Naive B cell (primary cell): ENCODE measurements at places on chromosomes 6 and 20. TPM values are rescaled to one million over a fixed set of nuclear protein-coding genes. Genes with fewer than 3 reads are reported as not detected.

DNA sequence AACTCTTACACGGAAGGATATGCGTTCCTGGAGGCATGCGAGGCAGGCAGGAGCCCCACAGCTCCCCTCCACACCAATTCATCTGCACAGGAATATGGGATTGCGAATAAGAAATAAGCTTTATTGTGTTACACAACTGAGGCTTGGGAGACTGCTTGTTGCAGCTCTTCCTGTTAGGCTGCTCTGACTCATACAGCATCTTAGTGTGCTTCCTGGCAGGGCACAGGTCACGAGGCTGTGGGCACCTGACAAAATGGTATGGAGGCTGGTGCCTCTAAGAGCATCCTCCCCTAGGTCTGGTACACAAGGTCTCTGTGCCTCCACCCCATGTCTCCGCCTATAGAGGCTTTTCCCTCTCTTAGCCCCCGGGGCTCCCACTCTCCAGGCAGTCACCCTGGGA is 6.8 kb downstream of the SLC22A3 start:
- H3K27me3 ChIP-seq, result peaks cover 23% of the 10 kb centered on the region
- no peak overlapping the region for H3K27ac ChIP-seq
- H3K36me3 ChIP-seq, result no peaks in the 10 kb centered on the region
- no peaks in the 10 kb centered on the region for H3K4me1 ChIP-seq
- no peak overlapping the region for H3K4me3 ChIP-seq

GRCh38 chr6:17015551-17016381 is 86.1 kb upstream of the STMND1 start:
- no peak overlapping the region for H3K27ac ChIP-seq
- no peaks in the 10 kb centered on the region for H3K36me3 ChIP-seq
- DNase-seq, result no peak
- H3K27me3 ChIP-seq, result peaks cover 31% of the 10 kb centered on the region
- H3K4me3 ChIP-seq, result peak overlapping the region; percentile 79
- peaks cover 5% of the 10 kb centered on the region for H3K4me1 ChIP-seq

- no peak overlapping the region for H3K27ac ChIP-seq
- no peak overlapping the region for H3K4me3 ChIP-seq
- no peaks in the 10 kb centered on the region for H3K36me3 ChIP-seq
- H3K27me3 ChIP-seq, result peaks cover 8% of the 10 kb centered on the region
- no peak for DNase-seq
- peaks cover 4% of the 10 kb centered on the region for H3K4me1 ChIP-seq
Measured at GRCh38 chr20:39825524-39825923, 863.4 kb downstream of the DHX35 start.

DNA sequence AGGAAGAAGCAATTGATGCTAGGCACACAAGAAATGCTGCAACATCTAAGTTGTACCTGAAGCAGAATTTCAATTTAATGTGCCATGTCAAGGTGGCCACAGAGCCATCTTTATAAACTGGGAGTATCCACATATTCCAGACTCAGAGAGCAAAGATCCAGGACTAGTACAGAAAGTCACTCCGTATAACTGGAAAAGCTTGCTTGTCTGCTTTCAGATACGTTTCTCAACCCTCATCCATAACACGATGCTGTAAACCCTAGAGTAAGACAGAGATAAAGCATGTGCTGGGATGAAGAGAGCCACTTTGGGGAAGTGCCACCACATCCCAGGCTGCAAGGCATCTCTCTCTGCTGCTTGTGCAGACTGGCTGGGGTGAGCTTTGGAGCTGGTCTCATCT is 134.7 kb downstream of the PACRG start:
- no peaks in the 10 kb centered on the region for H3K27me3 ChIP-seq
- no peak overlapping the region for H3K4me3 ChIP-seq
- no peak overlapping the region for H3K27ac ChIP-seq
- no peaks in the 10 kb centered on the region for H3K4me1 ChIP-seq

- no peaks in the 10 kb centered on the region for H3K27me3 ChIP-seq
- no peak overlapping the region for H3K27ac ChIP-seq
- no peak overlapping the region for H3K4me3 ChIP-seq
- H3K4me1 ChIP-seq, result peaks cover 4% of the 10 kb centered on the region
- H3K36me3 ChIP-seq, result no peaks in the 10 kb centered on the region
Measured at GRCh38 chr20:62193079-62194025, 10.5 kb downstream of the MTG2 start.

- no peak for DNase-seq
- H3K36me3 ChIP-seq, result peaks cover 18% of the 10 kb centered on the region
- H3K27ac ChIP-seq, result no peak overlapping the region
Measured at GRCh38 chr20:5910186-5910585, 40.1 kb downstream of the TRMT6 start.

DNA sequence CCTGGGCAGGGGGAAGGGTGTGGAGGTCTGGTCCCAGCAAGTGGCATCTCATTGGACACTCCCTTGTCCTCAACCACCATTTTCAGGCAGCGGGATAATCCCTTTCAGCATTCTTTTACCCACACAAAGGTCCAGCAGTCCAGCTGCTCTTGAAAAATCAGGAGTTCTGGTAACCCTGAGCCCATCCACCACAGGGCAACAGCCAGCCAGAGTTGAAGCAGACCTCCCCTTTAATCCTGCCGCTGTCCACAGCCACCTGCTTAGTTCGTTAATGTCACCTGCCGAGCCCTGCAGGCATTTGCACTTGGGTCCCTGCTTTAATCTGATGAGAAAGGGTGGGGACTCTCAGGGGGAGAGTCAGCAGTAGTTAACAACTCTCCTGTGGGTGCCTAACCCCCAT is 11.1 kb downstream of the TMEM74B start:
- peaks cover 17% of the 10 kb centered on the region for H3K36me3 ChIP-seq
- no peaks in the 10 kb centered on the region for H3K27me3 ChIP-seq
- H3K4me3 ChIP-seq, result no peak overlapping the region
- H3K4me1 ChIP-seq, result peaks cover 4% of the 10 kb centered on the region
- H3K27ac ChIP-seq, result no peak overlapping the region

DNA sequence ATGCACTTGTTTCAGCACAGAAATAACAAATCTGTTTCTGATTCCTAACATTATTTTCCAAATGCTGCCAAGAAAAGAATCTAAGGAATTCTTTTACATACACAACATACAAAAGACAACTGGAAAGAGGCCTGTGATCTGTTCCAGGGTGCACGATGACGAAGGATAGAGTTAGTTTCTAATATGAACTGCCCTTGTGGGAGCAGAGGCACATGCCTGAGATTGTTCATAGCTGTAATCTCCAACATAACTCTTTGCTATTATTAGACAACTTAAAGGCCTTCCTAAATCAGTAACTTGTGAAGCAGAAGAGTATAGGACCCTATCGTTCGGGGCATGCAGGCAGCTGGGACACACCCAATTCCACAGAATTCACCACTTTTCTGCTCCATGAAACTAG is 41.2 kb upstream of the NHSL1 start:
- H3K4me3 ChIP-seq, result no peak overlapping the region
- H3K4me1 ChIP-seq, result no peaks in the 10 kb centered on the region
- no peak overlapping the region for H3K27ac ChIP-seq
- peaks cover 2% of the 10 kb centered on the region for H3K27me3 ChIP-seq

GRCh38 chr6:13045676-13046075 is 282.7 kb downstream of the TBC1D7 start:
- H3K27ac ChIP-seq, result no peak overlapping the region
- no peak overlapping the region for H3K4me3 ChIP-seq
- H3K27me3 ChIP-seq, result no peaks in the 10 kb centered on the region
- H3K36me3 ChIP-seq, result no peaks in the 10 kb centered on the region
- H3K4me1 ChIP-seq, result no peaks in the 10 kb centered on the region

- peaks cover 41% of the 10 kb centered on the region for H3K36me3 ChIP-seq
- H3K4me3 ChIP-seq, result no peak overlapping the region
- H3K27me3 ChIP-seq, result no peaks in the 10 kb centered on the region
- H3K4me1 ChIP-seq, result peaks cover 73% of the 10 kb centered on the region
- H3K27ac ChIP-seq, result no peak overlapping the region
Measured at GRCh38 chr6:109469591-109470189, 13.3 kb downstream of the ZBTB24 start.

GRCh38 chr20:48102076-48102787 is 317.0 kb upstream of the SULF2 start:
- H3K4me3 ChIP-seq, result no peak overlapping the region
- H3K27me3 ChIP-seq, result peaks cover 19% of the 10 kb centered on the region
- H3K27ac ChIP-seq, result no peak overlapping the region
- no peak for DNase-seq
- no peaks in the 10 kb centered on the region for H3K36me3 ChIP-seq
- no peaks in the 10 kb centered on the region for H3K4me1 ChIP-seq

GRCh38 chr20:60630609-60631008 is 621.5 kb upstream of the CDH4 start:
- H3K27ac ChIP-seq, result no peak overlapping the region
- no peak overlapping the region for H3K4me3 ChIP-seq
- no peaks in the 10 kb centered on the region for H3K4me1 ChIP-seq
- DNase-seq, result no peak
- H3K36me3 ChIP-seq, result no peaks in the 10 kb centered on the region
- no peaks in the 10 kb centered on the region for H3K27me3 ChIP-seq

- H3K36me3 ChIP-seq, result no peaks in the 10 kb centered on the region
- peaks cover 75% of the 10 kb centered on the region for H3K4me1 ChIP-seq
- H3K27me3 ChIP-seq, result no peaks in the 10 kb centered on the region
- H3K4me3 ChIP-seq, result peak overlapping the region; percentile 99
Measured at GRCh38 chr6:32895006-32895345, 41.0 kb downstream of the PSMB9 start.

GRCh38 chr6:105482921-105483320 is 80.0 kb upstream of the PREP start:
- H3K36me3 ChIP-seq, result no peaks in the 10 kb centered on the region
- no peaks in the 10 kb centered on the region for H3K4me1 ChIP-seq
- H3K27me3 ChIP-seq, result peaks cover 11% of the 10 kb centered on the region

- H3K36me3 ChIP-seq, result no peaks in the 10 kb centered on the region
- H3K4me3 ChIP-seq, result no peak overlapping the region
- H3K27me3 ChIP-seq, result peaks cover 5% of the 10 kb centered on the region
- no peaks in the 10 kb centered on the region for H3K4me1 ChIP-seq
- H3K27ac ChIP-seq, result no peak overlapping the region
Measured at GRCh38 chr6:51569594-51569993, 517.8 kb downstream of the PKHD1 start.

The SLC12A5 gene
- polyA plus RNA-seq, result not detected

The CDH22 gene
- polyA plus RNA-seq, result not detected

The RBBP8NL gene
- not detected for polyA plus RNA-seq

The MOCS1 gene
- 2.6 TPM for polyA plus RNA-seq

The ULBP3 gene
- not detected for polyA plus RNA-seq

The MYCT1 gene
- 0.31 TPM for polyA plus RNA-seq

The NR2E1 gene
- not detected for polyA plus RNA-seq

The TFAP2D gene
- polyA plus RNA-seq, result not detected

The MARCKS gene
- polyA plus RNA-seq, result 4.8 TPM

The MSH5 gene
- polyA plus RNA-seq, result 2.6 TPM
